ENCODE measurements at places on chromosomes 3 and 15.

GRCh38 chr3:64552160-64552559 is 135.6 kb downstream of the ADAMTS9 start:
- DNase-seq: no peak

- no peak for DNase-seq
Measured at GRCh38 chr15:58704155-58704865, 45.2 kb downstream of the ADAM10 start.

DNA sequence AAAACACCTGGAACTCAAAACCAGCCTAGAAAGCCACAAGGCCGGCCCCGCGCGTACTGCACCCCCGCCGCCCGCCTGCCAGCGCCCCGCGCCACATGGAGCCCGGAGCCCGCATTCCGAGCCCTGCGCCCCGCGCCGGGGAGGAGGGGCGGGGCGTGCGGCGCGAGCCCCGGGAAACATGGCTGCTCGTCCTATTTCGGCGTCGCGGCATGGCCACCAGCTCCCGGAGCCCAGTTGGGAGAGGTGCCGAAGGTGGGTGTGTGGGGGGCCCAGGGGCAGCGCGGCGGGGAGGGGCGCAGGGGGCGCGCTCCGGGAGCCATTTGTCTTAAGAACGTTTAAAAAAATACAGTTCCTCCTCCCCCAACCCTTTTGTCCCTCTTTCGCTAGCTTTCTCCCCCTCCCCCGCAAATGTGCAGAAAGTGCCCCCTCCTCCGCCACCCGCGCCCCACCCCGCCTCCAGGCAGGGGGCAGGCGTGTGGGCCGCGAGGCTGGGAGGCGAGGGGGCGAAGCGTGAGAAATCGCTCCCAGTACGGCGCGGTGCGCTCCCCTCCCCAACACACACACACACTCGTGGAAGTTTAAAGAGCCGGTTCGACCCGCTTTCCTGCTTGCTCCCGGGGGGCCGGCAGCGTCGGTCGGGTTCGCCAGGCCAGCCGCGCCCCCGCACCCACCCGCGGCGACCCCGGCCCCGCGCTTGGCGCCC is 2.5 kb downstream of the ANP32A start:
- peak; percentile 92 for DNase-seq

GRCh38 chr15:79601405-79602086 is 169.4 kb downstream of the MINAR1 start:
- no peak for DNase-seq

GRCh38 chr3:156108616-156109015 is 11.8 kb upstream of the KCNAB1 start:
- no peak for DNase-seq

GRCh38 chr15:33096134-33096533 is 98.4 kb downstream of the FMN1 start:
- no peak for DNase-seq

GRCh38 chr15:56794165-56794552 is 60.9 kb upstream of the ZNF280D start:
- no peak for DNase-seq

- no peak for DNase-seq
Measured at GRCh38 chr3:14450922-14451606, 48.7 kb downstream of the SLC6A6 start.

GRCh38 chr3:135788146-135788545 is 177.4 kb upstream of the PPP2R3A start:
- DNase-seq: no peak

- no peak for DNase-seq
Measured at GRCh38 chr3:100748220-100748619, 38.9 kb downstream of the TFG start.
